ENCODE measurements at places on chromosomes 12 and 14.
A peak's percentile ranks its signal among the peaks of the same experiment; 100 is the strongest.

DNA sequence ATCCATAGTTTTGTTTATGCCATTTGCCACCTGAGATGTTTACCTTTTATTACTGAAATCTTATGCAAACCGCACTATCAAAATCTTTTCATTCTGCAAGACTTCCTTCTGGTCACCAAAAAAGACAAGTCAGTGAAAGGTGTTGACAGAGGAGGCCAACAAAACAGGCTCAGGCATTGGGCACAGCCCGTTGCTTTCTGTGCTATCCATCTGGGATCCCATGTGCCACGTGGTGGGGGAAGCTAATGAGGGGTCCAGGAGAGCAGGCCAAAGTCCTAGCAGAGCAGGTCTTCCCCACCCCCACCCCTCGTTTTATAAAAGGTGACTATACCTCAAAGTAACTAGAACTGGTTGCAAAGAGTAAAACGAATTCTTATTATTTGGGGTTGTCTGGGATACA, 1.2 kb downstream of the ALDH1L2 start:
- no peak for DNase-seq

- DNase-seq: no peak
Observed at GRCh38 chr14:44732144-44732543, 225.1 kb upstream of the FSCB start.

DNA sequence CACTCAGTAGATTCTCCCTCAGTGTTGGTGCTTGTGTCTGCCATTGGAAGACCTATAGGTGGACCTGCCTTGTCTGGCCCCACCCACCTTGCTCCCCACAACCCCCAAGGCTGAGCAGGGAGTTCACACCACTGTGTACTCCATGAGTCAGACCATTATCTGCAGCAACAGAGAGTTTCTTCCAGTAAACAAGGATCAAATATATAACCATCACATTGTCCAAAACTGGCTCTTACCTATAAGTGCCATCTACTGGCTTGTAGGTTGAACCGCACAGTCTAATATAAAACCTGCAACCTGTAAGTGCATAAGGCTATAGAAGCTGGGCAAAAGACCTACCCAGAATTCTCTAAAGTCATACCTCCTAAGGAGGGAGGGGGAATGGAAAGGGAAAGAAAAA, 7.9 kb downstream of the TAS2R13 start:
- no peak for DNase-seq

GRCh38 chr12:125053821-125054220, 11.4 kb upstream of the AACS start:
- DNase-seq: no peak

DNA sequence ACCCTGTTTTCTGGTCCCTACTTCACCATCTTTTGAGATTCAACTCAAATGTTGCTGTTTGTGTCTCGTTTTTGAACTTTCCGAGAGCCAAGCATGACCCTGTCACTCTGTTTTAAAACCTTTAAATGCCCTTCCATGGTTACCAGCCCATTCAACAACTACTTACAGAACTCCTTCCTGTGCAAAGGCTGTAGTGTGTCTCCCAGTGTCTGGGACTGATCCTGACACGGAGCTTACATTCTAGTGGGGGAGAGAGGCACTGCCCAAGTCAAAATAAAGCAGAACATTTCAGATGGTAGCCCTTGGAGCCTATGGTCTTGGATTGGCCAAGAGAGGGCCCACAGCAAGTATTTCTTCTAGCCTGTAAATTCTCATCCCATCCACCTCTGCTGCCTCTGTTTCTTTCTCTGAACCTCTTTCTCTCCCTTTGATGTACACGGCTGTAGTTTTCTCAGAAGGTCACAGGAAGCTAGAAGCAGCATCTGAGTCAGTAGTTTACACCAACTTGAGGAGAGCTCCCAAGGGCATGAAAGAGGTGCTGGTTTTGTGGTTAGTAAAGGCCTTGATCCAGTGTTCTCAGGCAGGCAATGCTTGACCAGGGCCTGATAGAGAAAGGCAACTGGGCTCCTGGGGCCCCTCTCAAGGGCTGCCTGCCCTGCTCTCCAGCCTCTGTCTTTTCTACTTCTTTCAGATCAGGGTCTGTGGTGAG, 42.3 kb upstream of the SLC24A4 start:
- peak; percentile 17 for DNase-seq

GRCh38 chr12:56222531-56222895, 791 bp upstream of the RNF41 start:
- no peak for DNase-seq

DNA sequence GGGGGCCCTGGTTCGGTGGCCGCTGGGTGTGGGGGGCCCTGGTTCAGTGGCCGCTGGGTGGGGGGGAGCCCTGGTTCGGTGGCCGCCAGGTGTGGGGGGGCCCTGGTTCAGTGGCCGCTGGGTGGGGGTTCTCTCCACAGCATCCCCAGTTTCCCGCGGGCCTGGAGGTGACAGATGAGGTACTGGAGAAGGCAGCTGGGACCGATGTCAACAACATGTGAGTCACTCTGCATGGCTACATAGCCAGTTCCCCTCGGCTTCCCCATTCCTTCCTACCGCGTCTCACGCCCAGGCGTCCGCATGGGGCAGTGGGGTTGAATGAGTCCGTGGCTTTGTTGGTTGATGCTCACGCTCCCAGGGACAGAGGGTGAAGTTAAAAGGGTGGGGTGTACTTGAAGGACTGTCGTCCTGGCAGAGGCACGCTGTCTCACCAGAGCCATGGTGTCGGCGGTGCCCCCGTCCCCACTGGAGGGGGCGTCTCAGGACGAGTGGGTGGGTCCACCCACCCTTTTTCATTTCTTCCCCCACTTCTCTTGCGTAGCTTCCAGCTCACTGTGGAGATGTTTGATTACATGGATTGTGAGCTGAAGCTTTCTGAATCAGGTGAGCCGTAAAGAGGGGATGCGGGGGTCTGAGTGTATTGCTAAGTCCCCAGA, 15.6 kb downstream of the HIP1R start:
- DNase-seq: no peak

GRCh38 chr12:71430756-71431155, 8.8 kb upstream of the LGR5 start:
- DNase-seq: no peak

DNA sequence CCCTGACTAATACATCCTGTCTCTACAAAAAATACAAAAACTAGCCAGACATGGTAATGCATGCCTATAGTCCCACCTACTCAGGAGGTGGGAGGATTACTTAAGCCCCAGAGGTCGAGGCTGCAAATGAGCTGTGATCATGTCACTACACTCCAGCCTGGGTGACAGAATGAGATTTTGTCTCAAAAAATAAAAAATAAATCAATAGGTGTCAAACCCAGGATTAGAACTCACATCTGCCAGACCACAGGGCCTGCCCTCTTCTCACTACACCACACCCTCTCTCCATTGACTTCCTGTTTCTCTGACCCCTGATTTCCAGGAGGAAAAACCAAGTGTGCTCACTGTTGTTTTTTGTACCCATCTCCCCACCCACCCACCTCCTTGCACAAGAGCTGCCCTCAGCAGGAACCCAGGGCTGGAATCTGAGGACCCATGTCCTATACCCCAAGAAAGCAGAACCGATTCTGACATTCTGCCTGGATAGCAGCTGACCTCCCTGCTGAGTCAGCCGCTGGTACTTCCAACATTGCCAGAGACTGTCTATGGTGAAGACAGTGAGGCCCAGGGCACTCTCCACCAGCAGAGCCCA, 6.2 kb downstream of the CMKLR1 start:
- no peak for DNase-seq

GRCh38 chr12:78099806-78100205, 269.1 kb downstream of the NAV3 start:
- no peak for DNase-seq

GRCh38 chr12:105220929-105221290, 15.1 kb downstream of the APPL2 start:
- DNase-seq: no peak

- no peak for DNase-seq
Observed at GRCh38 chr12:84191779-84192178, 720.8 kb downstream of the SLC6A15 start.

- no peak for DNase-seq
Observed at GRCh38 chr12:123546281-123546680, 12.8 kb upstream of the RILPL1 start.

DNA sequence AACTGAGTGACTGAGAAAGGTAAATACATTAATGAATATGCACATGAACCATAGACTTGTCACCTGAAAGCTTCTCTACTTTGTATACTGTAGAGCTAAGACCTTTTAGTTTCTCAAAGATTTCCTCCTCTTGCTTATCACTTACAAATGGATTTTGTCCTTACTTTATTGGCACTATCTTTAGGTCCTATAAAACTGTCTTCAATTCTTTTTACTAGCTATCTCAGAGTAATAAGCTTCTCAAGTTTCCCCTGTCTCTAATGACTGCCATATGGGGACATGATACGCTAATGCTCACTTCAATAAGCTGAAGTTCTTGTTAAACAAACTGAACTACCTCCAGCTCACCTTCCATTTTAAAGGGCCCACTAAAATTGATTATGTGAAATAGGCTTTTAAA, 468.2 kb upstream of the CCDC196 start:
- no peak for DNase-seq

- DNase-seq: no peak
Observed at GRCh38 chr12:80509781-80510556, 65.9 kb downstream of the PTPRQ start.

DNA sequence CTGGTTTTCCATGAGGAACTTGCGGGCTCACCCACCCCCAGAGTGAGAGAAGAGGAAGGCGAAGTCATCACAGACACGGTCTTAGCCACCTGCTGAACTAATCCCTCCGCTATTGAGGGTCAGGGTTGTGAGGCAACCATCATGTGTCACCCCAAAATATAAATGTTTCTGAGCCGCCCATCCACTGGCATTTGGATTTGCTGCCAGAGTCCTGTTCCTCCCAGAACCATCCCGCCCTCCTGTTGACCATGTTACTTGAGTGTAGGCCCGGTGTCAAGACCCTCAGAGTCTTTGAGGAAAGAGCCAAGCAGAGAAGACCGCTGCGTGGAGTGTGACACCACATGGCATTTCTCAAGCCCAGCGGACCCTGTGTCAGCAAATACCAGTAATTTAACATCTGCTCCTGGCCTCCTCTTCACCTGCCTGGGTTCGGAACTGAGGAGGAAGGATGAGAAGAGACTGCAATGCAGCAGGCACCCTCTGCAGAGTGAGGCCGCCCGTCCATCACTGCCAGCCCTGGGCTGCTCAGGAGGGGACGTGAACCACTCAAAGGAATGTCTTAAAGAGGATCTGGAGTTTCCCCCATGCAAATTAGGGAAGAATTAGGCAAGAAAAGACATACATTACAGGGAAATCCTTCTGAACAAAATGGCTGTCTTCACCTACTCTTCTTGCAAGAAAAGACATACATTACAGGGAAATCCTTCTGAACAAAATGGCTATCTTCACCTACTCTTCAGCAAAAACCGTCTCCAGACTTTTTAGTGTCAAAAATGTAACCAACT, 100.4 kb downstream of the FBXL14 start:
- no peak for DNase-seq

DNA sequence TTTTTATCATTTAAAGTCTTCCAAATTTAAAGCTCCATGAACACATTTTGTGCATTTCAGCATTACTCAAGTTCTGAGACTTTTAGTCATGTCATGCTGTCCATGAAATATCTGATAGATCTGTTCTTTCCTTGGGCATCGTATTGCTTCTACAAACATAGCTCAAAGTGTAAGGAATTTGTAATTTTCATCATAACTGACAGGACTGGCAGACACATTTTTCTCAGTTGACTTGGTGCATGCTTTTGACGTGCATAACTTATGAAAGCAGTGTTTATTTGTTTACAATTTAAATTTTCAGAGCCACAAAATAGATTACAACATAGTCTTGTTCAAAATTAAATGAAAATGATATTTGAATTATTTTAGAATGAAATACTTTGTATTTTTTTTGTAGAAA, 812.1 kb upstream of the NOVA1 start:
- no peak for DNase-seq

DNA sequence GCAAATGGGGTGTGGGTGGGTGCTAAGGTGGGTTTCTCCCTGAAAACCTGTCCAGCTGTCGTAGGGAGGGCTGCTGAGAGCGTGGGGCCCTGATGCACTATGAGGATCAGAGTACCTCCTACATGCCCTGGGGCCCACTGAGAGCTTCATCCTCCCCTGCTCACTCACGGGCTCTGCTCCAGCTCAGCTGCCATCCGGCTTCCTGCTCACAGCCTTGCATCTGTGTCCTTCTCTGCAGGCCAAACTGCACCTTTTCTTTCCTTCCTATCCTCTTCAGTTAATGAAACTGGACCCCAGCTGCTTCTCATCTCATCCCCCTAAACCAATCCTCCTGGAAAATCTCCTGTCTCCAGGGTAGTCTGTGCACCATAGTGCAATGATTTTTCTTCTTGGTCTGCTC, 22.2 kb upstream of the GPRC5D start:
- DNase-seq: no peak

DNA sequence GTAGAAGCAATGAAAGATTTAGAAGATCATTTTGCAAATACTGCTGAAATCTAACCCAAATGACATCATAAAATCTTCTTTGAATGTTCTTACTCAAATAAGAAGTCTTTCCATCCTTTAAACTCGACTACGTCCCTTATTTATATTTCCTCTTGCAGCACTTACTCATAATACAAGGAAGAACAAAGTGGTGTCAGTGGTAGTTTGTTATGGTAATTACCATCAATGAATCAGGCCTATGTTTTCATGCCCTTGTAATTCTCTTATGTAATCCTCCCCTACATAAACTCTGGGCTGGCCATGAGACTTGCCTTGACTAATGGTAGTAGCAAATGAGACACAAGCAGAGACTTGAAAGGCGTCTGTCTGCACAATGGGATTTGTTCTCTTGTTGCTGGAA, 17.0 kb downstream of the EEA1 start:
- DNase-seq: peak; percentile 34

- no peak for DNase-seq
Observed at GRCh38 chr12:83996671-83997070, 915.9 kb downstream of the SLC6A15 start.

- no peak for DNase-seq
Observed at GRCh38 chr12:103626498-103626897, 39.4 kb downstream of the STAB2 start.

DNA sequence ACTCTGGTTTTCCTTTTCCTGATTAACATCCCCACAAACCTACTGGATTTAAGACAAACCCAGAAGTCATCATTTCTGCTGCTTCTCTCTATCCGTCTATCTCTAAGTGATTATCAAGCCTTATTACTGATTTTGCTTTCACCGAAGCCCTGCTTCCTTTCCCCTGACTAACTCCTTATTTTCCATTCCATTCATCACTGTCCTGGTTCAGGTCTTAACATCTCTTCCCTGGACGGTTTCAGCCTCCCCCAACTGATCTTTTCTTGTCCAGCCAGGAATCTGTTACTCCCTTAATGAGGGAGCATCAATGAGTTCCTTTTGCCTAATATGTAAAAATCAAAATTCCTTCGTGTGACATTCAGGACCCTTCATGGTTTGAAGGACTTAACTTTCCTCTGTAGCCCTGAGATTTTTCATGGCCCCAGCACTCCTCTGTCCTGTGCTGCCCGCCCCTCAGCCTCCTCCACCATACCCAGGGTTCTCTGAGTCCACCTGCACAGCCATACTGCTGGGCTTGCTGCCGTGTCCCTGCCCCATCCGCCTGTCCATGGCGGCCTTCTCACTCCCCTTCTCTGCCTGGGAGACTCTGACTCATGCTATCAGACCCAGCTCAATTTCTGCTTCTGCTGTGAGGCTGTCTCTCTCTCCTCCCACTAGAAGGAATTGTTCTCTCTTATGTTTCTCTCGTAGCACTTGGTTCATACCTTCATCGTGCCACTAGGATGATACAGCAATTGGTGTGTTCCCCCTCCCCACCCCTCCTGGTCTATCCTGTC, 167.8 kb upstream of the HIF1A start:
- DNase-seq: no peak

All from activated T-cell treated with anti-CD3 and anti-CD28 coated beads, Interleukin-2, amount 50 U/mL, for 72 hours (primary cell).